ENCODE measurements at places on chromosomes 6 and 20.

DNA sequence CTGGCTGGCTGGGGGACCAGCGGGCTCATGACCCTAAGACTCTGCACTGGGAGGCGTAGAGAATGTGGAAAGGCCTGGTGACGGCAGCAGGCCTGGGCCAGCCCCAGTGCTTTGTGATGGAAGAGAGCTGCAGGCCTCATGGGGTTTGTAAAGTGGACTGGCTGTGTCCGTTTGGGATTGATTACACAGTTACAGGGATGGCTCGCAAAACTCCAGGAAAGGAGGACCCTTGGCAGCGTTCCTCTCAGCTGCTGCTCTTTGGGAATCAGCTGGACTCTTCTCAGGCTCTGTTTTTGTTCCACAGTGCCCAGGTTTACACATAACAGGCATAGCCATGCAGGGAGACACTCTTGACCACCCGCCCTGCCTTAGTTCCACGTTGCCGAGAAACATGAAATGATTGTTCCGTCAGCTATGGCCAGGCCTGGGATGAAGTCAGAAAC is 89.0 kb downstream of the SLX4IP start:
- H3K36me3 ChIP-seq, result no peaks in the 10 kb centered on the region
- no peaks in the 10 kb centered on the region for H3K27me3 ChIP-seq
- H3K4me3 ChIP-seq, result no peak overlapping the region
- DNase-seq, result no peak

DNA sequence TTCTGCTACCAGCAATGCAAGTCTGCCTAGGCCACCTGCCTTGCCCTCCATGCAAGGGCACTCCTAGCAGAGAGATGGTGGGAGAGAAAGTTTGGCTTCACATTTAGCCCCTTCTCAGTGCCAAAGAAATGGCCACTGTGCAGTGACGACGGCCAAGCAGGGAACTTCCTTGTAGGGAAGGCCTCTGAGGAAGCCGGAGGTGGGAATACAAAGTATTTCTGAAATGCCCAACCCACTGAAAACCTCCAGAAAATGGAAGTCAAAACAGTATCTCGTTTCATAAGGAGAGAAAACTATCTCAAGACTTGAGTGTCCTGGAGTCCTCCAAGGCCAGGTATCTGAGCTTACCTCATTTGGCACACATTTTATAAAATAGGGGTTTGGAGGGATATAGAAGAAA is 42.7 kb downstream of the JAG1 start:
- H3K4me1 ChIP-seq, result peaks cover 3% of the 10 kb centered on the region
- DNase-seq, result no peak
- H3K4me3 ChIP-seq, result no peak overlapping the region

DNA sequence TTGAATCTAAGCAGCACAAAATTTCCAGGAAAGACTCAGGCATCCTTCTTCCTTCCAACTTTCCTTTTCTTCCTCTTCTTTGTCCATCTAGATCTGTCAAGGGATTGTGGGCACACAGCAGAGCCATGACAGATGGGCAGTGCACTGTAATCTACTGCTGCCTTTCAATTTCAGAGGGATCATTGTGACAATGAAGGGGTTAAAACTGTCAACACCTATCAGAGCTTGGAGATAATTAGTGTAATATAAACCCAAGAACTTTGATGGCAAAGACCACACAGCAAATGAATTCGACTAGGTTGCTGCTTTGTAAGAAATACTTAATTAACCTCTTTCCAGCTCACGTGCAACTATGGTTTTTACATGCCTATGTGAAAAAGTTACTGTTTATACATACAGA is 55.0 kb downstream of the SAMD5 start:
- H3K4me3 ChIP-seq, result no peak overlapping the region
- no peaks in the 10 kb centered on the region for H3K36me3 ChIP-seq
- no peak for DNase-seq
- H3K27me3 ChIP-seq, result peaks cover 5% of the 10 kb centered on the region
- H3K27ac ChIP-seq, result no peak overlapping the region

DNA sequence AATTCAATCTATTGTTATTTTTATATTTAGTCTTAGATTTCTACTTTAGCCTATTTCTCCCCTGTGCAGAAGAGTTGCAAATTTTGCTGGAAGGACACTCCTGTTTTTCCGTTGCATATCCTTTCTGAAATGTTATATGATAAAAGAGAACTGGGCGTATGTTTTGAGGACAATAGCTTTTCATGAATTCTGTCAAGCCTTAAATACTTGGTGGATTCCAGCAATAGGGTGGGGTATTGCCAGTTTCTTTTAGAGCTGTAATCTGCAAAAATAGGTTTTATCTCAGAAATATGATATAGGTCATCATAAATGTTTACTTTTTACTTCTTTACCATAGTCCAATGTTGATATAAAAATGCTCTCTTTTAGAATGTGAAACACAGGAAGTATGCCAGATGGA is 42.0 kb downstream of the VTA1 start:
- no peak for DNase-seq
- H3K4me3 ChIP-seq, result no peak overlapping the region
- no peaks in the 10 kb centered on the region for H3K27me3 ChIP-seq
- H3K36me3 ChIP-seq, result no peaks in the 10 kb centered on the region

DNA sequence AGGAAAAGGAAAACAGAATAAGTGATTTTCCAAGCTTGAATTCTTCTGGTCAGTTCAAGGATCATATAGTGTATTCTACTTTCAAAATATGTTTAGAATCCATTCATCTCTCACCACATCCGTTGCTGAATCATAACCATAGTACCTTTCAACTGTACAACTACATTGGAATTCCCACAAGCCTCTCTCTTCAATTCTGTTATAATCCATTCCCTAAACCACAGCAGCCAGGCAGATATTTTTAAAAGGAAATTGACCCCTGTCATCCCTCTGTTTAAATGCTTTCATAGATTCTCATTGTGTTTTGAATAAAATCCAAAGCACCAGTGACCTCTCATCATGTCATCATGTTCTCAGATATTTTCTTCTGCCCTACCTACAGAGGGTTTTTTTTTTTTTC is 412.7 kb downstream of the GRIK2 start:
- H3K36me3 ChIP-seq, result no peaks in the 10 kb centered on the region
- H3K27me3 ChIP-seq, result no peaks in the 10 kb centered on the region
- no peak for DNase-seq
- H3K27ac ChIP-seq, result no peak overlapping the region
- H3K4me3 ChIP-seq, result no peak overlapping the region

GRCh38 chr6:71727632-71728294 is 158.6 kb upstream of the RIMS1 start:
- no peak for DNase-seq
- H3K27me3 ChIP-seq, result no peaks in the 10 kb centered on the region
- H3K36me3 ChIP-seq, result no peaks in the 10 kb centered on the region
- no peak overlapping the region for H3K4me3 ChIP-seq

GRCh38 chr20:32993496-32994050 is 10.7 kb downstream of the SUN5 start:
- no peaks in the 10 kb centered on the region for H3K36me3 ChIP-seq
- no peak overlapping the region for H3K4me3 ChIP-seq
- no peak overlapping the region for H3K27ac ChIP-seq
- peaks cover 23% of the 10 kb centered on the region for H3K4me1 ChIP-seq
- DNase-seq, result no peak

GRCh38 chr6:98875375-98875774 is 41.0 kb downstream of the POU3F2 start:
- H3K27ac ChIP-seq, result no peak overlapping the region
- H3K4me3 ChIP-seq, result no peak overlapping the region
- DNase-seq, result no peak
- H3K36me3 ChIP-seq, result no peaks in the 10 kb centered on the region
- no peaks in the 10 kb centered on the region for H3K27me3 ChIP-seq

GRCh38 chr20:43941476-43942200 is 27.0 kb downstream of the TOX2 start:
- peaks cover 71% of the 10 kb centered on the region for H3K4me1 ChIP-seq
- DNase-seq, result no peak
- no peaks in the 10 kb centered on the region for H3K36me3 ChIP-seq
- H3K27me3 ChIP-seq, result no peaks in the 10 kb centered on the region
- H3K4me3 ChIP-seq, result no peak overlapping the region

DNA sequence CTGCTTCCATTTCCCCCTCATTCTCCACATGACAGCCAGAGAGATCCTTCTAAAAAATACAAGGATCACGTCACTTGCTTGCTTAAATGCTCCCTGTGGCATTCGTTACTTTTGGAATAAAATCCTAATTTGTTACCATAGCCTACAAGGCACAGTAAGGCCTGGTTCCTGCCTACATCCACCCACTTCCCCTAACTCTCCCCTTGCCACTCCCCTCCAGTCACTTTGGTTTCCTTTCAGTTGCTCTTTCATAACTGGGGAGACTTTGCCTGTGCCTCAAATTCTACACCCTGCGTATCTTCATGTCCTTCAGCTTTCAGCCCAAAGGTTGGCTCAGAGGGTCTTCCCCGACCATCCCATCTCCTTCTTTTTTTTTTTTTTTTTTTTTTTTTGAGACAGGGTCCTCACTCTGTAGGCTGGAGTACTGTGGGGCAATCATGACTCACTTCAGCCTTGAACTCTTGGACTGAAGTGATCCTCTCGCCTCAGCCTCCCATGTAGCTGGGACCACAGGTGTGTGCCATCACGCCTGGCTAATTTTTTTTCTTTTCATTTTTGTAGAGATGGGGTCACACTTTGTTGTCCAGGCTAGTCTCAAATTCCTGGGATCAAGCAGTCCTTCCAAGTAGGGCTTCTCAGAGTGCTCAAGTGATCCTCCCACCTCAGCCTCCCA is 12.5 kb downstream of the ID1 start:
- DNase-seq, result no peak
- H3K4me3 ChIP-seq, result no peak overlapping the region
- H3K4me1 ChIP-seq, result no peaks in the 10 kb centered on the region
- no peaks in the 10 kb centered on the region for H3K36me3 ChIP-seq

GRCh38 chr6:166344240-166344639 is 1.9 kb upstream of the SFT2D1 start:
- no peak overlapping the region for H3K4me3 ChIP-seq
- no peaks in the 10 kb centered on the region for H3K36me3 ChIP-seq
- no peaks in the 10 kb centered on the region for H3K27me3 ChIP-seq
- no peak for DNase-seq
- peaks cover 26% of the 10 kb centered on the region for H3K4me1 ChIP-seq

- H3K36me3 ChIP-seq, result no peaks in the 10 kb centered on the region
- no peak for DNase-seq
- no peaks in the 10 kb centered on the region for H3K27me3 ChIP-seq
Observed at GRCh38 chr6:14873781-14874441, 372.0 kb upstream of the JARID2 start.

- no peaks in the 10 kb centered on the region for H3K36me3 ChIP-seq
- no peak overlapping the region for H3K4me3 ChIP-seq
- H3K27me3 ChIP-seq, result no peaks in the 10 kb centered on the region
- H3K4me1 ChIP-seq, result no peaks in the 10 kb centered on the region
- no peak for DNase-seq
Observed at GRCh38 chr6:120198033-120198432, 848.5 kb upstream of the MAN1A1 start.

GRCh38 chr6:95601133-95601532 is 23.8 kb downstream of the MANEA start:
- no peak overlapping the region for H3K27ac ChIP-seq
- no peak overlapping the region for H3K4me3 ChIP-seq
- no peaks in the 10 kb centered on the region for H3K27me3 ChIP-seq
- no peaks in the 10 kb centered on the region for H3K4me1 ChIP-seq
- DNase-seq, result no peak

GRCh38 chr6:100176951-100177710 is 183.1 kb upstream of the MCHR2 start:
- no peaks in the 10 kb centered on the region for H3K4me1 ChIP-seq
- H3K27me3 ChIP-seq, result no peaks in the 10 kb centered on the region
- no peak overlapping the region for H3K27ac ChIP-seq
- no peak for DNase-seq
- H3K4me3 ChIP-seq, result no peak overlapping the region

GRCh38 chr6:111184827-111185532 is 97.7 kb downstream of the SLC16A10 start:
- H3K27ac ChIP-seq, result no peak overlapping the region
- H3K27me3 ChIP-seq, result no peaks in the 10 kb centered on the region
- no peak overlapping the region for H3K4me3 ChIP-seq
- no peaks in the 10 kb centered on the region for H3K36me3 ChIP-seq

- no peak overlapping the region for H3K4me3 ChIP-seq
- peaks cover 6% of the 10 kb centered on the region for H3K4me1 ChIP-seq
- no peak for DNase-seq
- no peak overlapping the region for H3K27ac ChIP-seq
- H3K36me3 ChIP-seq, result no peaks in the 10 kb centered on the region
Observed at GRCh38 chr6:83854001-83854501, 891 bp downstream of the RIPPLY2 start.

- H3K4me1 ChIP-seq, result no peaks in the 10 kb centered on the region
- H3K4me3 ChIP-seq, result no peak overlapping the region
- no peaks in the 10 kb centered on the region for H3K36me3 ChIP-seq
- H3K27me3 ChIP-seq, result no peaks in the 10 kb centered on the region
- no peak overlapping the region for H3K27ac ChIP-seq
- DNase-seq, result no peak
Observed at GRCh38 chr6:91569071-91569470, 982.2 kb upstream of the MAP3K7 start.
